ENCODE measurements at places on chromosomes 16 and 17.

GRCh38 chr17:8436844-8437171 lies 1.1 kb downstream of the NDEL1 start:
- DNase-seq, result no peak

DNA sequence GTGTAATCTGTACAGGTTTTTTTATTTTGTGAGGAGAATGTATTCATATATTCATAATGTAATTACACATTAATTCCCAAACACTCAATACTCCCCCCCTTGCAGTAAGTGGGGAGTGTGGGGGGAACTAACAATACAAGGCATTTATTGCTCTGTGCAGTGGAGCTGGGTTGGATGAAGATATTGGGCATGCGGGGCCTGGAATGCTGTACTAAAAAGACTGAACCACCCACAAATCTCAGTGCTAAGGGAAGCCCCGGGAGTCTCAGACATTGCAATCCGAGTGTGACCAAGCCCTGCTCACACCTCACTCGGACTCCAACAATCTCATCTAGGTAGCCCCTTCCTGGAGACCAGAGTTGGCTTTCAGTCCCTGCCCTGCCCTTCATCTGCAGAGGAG lies 6.0 kb downstream of the PLLP start:
- DNase-seq, result no peak

- no peak for DNase-seq
These were observed 178.3 kb downstream of the CDK5R1 start for GRCh38 chr17:32664936-32665583.

GRCh38 chr17:55661963-55662834 lies 60.5 kb downstream of the TMEM100 start:
- DNase-seq, result no peak

GRCh38 chr17:49425004-49425286 lies 10.3 kb upstream of the PHB1 start:
- no peak for DNase-seq

GRCh38 chr17:55427587-55427882 lies 5.9 kb upstream of the MMD start:
- no peak for DNase-seq

GRCh38 chr17:75088465-75089417 lies 987 bp downstream of the SLC16A5 start:
- DNase-seq, result no peak

DNA sequence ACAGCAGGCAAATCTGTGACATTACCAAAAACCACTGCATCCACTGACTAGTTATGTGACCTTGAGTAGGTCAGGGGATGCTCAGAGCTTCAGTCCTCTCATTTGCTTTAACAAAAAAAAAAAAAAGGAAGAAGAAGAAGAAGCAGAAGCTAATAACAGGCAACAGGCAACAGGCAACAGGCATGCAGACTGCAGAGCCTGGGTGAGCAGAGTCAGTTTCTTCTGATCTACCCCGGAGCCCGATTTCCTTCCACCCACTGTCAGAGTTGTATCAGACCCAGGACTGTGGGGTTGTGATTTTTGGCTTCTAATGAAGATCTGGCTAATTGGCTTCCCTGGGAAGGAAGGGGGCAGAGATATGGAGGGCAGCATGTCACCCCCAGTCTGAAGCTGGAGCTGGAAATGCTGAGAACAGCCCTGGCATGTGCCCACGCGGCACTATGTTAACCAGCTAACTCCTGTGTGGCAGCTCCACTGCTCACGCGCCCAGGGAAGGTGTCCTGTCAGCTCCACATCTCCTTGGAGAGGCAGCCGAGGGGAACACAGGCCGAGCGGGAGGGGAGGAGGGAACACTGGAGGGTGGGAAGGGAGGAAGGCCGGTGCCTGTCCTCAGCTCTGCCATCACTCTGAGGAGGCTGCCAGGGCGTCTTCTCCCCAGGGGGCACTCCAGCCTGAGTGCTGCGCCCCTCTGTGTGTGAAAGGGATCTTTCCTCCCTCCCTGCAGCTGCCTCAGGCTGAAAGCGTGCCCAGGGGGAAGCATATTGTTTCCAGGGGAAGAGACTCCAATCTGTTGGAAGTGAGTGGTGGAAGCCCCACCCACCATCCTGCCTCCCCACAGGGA lies 17.6 kb downstream of the SRCIN1 start:
- no peak for DNase-seq

DNA sequence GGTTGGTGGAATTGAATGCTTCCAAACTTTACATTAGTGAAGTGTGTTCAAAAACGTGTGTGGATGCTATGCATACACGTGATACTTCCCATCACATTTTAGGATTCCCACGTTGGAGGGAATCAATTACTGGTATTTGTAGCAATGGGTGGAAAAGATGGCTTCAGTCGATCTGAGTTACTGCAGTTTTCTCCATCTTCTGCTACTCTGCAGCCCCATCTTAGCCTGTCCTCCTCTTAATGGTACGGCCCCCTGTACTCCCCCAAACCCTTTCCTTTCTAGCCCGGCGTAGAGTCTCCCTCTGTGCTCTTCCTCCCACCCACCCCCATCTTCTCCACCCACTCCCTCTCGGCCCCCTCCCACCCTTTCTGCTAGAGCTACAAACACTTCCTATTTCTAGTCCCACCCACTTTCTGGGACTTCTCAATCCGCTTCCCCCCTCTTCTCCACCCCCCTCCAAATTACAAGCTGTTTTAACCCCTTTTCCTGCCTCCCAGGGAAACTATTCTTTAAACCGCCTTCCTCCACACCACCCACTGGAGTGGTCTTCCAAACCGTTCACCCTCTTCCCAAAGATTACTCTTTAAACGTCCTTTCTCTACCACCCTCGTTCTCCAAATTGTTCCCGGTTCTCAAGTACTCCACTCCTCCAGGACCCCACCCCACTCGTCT lies 1.1 kb downstream of the CHTF8 start:
- DNase-seq, result no peak

GRCh38 chr16:31502981-31503380 lies 5.2 kb downstream of the RUSF1 start:
- no peak for DNase-seq

DNA sequence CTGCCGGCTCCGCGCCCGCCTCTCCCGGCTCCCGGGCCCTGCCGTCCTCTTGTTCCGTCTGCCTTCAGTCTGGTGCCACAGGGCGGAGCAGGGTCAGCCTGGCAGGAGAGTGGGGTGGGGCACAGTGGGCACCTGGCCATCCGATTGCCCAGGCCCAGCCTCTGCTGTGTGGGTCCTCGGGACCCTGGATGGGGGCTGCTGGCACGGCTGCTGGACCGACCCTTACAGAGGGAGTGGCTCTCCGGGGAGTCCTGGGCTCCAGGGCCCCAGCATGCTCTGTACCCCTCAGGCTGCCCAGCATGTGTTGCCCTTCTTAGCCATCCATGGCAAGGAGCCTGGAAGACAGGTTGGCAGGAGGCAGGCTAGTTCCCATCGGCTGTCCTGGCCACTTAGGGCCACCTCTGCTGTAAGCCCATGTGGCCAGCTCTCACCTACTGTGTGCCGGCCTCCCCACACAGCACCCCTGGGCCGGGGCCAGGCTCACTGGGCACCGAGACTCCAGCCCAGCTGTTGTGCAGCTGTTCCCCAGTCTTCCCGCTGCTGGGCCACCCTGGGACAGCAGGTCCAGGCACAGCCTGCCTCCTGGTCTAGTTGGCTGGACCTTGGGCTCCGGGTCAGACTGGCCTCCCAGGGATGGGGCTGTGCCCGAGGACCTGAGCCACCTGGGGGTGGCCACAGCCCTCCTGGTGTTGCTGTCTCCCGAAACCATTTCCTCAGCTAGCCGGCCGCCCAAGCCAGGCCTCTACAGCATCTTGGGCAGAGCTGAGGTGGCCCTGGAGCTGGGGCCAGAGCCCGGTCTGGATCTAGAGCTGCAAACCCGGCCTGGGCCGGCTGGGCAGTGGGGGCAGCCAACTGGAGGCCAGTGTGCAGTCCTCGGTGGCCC lies 24.9 kb downstream of the BAHCC1 start:
- no peak for DNase-seq

- no peak for DNase-seq
These were observed 7.7 kb downstream of the ITGAM start for GRCh38 chr16:31267332-31268032.

DNA sequence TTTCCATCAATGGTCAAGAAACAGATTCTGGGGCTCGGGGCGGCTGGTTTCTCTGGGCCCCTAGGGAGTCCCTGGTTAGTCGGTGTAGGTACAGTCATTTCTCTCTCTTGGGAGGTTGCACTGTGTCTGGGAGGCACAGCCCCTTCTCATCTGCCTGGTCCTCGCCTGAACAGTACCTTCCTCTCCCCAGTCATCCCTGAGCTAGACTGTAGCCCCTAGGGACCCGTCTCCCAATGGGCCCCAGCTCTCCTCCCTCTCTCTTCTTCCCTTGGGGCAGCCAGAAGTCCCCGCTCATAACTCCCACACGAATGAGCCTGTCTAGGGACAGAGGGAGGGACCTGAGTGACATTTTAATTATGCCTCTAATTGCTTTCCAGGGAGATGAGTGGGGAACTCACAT lies 20.2 kb upstream of the CPSF4L start:
- DNase-seq, result no peak

- no peak for DNase-seq
These were observed 93.8 kb downstream of the CDC27 start for GRCh38 chr17:47095268-47095667.

DNA sequence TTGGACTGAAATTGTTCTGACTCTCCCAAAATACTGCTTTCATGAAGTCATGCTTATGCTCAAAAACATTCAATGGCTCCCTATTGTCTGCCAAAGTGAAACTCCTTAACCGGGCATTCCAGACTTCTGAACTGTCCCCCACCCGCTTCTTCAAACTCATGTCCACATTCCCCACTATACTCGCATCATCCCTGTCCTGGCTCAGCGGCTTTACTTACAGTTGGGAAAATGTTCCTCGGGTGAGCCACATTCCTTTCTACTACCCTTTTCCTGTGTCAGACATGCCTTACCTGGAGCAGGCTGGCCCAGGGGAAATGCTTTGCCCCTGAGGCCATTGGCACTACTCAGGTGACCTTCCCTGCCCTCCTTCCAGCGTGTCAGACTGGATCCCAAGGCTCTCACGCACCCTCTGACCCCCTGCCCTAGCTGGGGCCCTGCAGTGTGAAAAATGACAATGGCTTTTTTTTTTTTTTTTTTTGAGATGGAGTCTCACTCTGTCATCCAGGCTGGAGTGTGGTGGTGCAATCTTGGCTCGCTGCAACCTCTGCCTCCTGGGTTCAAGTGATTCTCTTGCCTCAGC lies 5.3 kb downstream of the CYGB start:
- DNase-seq, result no peak

GRCh38 chr16:51035110-51035498 lies 116.0 kb downstream of the SALL1 start:
- no peak for DNase-seq

DNA sequence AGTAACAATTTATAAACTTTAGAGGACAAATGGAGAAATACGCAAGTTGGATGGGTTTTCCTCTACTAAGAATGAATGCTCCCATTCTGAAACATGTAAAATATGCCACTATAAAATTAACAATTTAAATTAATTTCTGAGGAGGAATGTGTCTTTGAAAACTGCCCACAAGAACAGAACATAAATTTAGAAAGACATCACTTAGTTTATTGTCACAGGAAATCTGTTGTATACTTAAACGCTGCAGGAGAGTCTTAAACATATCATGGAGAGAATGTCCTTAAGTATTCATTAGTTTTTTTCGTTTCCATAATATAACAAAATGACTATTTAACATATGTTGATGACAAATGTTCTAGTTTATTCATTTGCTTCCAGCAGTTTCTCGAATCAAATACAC lies 29.6 kb downstream of the USP32 start:
- DNase-seq, result no peak

- no peak for DNase-seq
These were observed 198.4 kb downstream of the CYB561 start for GRCh38 chr17:63247706-63248105.

DNA sequence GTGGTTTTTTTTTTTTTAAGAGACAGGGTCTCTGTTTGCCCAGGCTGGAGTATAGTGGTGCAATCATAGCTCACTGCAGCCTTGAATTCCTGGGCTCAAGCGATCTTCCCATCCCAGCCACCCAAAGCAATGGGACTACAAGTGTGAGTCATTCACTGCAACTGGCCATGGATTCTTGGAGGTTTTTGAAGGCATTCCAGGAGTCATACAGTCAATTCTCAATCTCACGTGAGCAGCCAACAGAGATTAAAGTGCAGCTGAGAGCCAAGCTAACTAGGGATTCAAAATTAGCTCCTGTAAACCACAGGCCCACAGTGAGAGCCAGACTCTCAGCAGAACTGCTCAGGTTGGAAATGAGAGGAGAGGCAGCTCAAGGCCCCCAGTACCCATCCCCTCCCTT lies 30.2 kb downstream of the XPO6 start:
- DNase-seq, result no peak

GRCh38 chr17:74832421-74832820 lies 27.3 kb downstream of the GRIN2C start:
- no peak for DNase-seq

GRCh38 chr16:51440131-51440889 lies 289.2 kb upstream of the SALL1 start:
- no peak for DNase-seq

DNA sequence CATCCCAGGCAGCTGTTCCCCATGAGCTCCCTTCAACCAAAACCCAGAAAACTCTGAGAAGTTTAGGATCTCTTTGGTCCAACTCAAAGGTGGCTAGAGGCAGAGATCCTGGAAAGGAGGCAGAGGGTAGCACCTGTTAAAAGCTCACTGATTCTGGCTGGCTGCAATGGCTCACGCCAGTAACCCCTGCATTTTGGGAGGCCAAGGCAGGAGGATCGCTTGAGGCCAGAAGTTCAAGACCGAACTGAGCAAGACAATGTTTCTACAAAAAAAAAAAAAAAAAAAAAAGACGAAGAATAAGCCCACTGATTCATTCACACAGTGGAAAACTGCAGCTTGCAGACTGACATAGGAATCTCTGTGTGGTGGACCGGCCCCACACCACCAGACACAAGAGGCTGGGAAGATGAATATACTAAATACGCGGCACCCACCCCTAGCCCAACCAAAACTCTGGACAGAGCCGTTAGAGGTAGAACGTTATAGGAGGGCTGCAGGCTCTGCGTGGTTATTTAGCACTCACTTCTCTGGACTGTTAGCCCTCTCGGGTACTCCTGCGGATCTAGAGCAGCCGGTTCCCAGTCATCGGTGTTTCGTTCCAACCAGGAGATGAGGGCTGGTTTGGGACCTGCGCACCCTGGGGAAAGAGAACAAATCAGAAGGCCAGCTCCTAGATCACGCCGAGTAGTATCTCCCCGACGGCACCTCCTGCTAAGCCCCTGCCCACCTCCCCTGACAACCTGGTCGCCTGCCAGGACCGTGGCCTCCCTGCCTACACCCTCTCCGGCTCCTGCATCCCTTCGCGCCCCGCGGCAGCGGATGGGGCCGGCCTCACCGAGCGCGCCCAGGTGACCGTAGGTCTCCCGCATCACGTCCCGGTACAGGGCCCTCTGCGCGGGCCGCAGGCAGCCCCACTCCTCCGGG lies 925 bp downstream of the ZNF689 start:
- DNase-seq, result peak; percentile 35

DNA sequence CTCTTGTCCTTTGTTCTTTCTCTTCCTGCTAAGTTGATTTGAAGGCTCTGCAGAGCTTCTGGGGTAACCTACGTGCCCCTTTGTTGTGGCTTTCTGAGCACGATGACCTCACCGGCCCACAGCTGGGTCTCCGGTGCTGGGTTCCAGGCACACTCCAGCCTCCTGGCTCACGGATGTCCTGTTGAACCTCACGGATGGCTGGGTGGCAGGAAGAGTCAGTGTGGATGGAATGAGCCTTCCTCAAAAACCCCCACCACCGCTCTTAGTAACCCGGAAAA lies 116.0 kb downstream of the SOCS1 start:
- DNase-seq, result no peak
